ENCODE measurements at places on chromosomes 12 and 14.

GRCh38 chr14:76490735-76491134, 114.8 kb downstream of the ESRRB start:
- DNase-seq = no peak

GRCh38 chr12:108235197-108235984, 103.7 kb downstream of the CMKLR1 start:
- DNase-seq = no peak

DNA sequence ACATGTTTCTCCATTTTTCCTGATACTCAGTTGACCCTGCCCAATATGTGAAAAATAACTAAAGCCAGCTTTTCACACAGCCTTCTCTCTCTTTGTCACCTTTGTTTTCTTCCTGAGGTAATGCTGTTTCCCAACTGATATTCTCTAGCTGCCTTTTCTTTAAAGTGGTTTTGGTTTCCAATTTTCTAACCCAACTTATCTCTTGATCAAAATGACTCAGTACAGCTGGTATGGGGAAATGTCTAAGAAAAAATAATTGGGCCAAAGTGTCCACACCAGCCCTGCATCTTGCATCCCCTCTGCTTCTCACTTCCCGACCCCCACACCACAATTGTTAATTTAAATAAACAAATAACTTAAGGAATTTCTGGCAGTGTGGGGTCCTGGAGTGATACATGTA, 193.8 kb downstream of the SYT1 start:
- peak; percentile 27 for DNase-seq

GRCh38 chr14:95245334-95245733, 74.4 kb downstream of the CLMN start:
- DNase-seq = no peak

GRCh38 chr12:109273354-109273753, 35.7 kb downstream of the FOXN4 start:
- DNase-seq = no peak

All from hematopoietic multipotent progenitor cell treated with erythropoietin and hydrocortisone succinate and interleukin-3 and kit ligand, for 6 days (in vitro differentiated cells).